ENCODE measurements at places on chromosomes 1 and 21. TPM values are rescaled to one million over a fixed set of nuclear protein-coding genes. Genes with fewer than 3 reads are reported as not detected.

- no peaks in the 10 kb centered on the region for H3K27me3 ChIP-seq
- no peak overlapping the region for H3K27ac ChIP-seq
- no peak for DNase-seq
- no peaks in the 10 kb centered on the region for H3K4me1 ChIP-seq
- no peaks in the 10 kb centered on the region for H3K36me3 ChIP-seq
Measured at GRCh38 chr1:24297187-24297851, 21.8 kb upstream of the GRHL3 start.

DNA sequence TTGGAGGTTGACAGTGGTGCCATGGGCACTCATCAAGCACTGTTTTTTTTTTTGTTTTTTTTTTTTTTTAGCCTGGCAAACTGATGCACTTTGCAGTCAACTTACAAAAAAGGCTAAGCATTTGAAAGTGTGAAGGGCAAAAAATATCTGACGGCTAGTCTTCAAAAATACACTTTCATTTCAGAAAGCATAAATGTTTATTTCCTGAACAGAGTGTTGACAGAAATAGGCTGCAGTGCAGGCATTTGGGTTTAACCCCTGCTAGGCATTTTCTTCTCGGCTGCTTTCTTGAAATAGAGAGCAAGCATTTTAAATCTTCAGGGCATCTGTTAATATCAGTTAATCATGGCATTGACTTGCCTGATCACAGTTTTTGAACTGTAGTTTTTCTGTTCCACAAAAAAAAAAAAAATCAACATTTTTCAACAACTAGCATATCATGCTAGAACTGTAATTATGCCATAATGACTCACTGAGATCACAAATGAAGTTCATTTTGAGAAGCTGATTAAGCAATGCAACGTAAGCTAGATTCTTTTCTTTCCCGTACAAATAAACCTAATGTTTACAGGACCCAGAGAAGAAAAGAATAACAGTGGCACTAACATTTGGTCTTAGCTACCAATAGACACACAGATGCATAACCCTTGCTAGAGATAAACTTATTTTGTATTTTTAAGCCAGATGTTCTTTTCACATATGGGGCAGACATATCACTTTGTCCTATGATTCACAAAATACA lies 100.4 kb upstream of the USH2A start:
- no peak for DNase-seq
- H3K4me3 ChIP-seq, result no peak overlapping the region
- H3K27ac ChIP-seq, result no peak overlapping the region
- no peaks in the 10 kb centered on the region for H3K27me3 ChIP-seq
- no peaks in the 10 kb centered on the region for H3K36me3 ChIP-seq

- no peak overlapping the region for H3K27ac ChIP-seq
- DNase-seq, result no peak
- H3K36me3 ChIP-seq, result no peaks in the 10 kb centered on the region
- H3K4me1 ChIP-seq, result no peaks in the 10 kb centered on the region
- no peaks in the 10 kb centered on the region for H3K27me3 ChIP-seq
Measured at GRCh38 chr1:238399558-238399957, 508.8 kb upstream of the ZP4 start.

DNA sequence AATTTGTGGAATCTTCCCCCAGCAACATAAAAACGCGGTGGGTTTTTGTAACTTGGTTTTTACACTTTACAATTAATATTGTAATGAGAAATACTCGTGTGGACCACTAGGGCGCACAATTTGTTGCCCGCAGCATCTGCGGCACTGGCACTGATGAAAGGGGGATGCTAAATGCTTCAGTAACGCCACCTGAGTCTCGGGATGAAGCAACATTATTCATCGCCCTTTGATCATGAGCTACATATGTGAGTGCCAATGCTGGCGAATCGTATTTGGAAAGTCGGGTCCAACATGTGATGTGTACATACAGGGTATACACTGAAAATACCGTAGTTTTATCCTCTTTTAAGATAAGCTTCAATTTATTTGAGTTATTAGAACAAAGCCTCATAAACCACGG lies 34.2 kb upstream of the COX20 start:
- no peaks in the 10 kb centered on the region for H3K27me3 ChIP-seq
- no peak overlapping the region for H3K27ac ChIP-seq
- no peak for DNase-seq
- H3K4me1 ChIP-seq, result no peaks in the 10 kb centered on the region
- H3K4me3 ChIP-seq, result no peak overlapping the region

- H3K36me3 ChIP-seq, result no peaks in the 10 kb centered on the region
- no peak overlapping the region for H3K27ac ChIP-seq
- no peak for DNase-seq
- no peaks in the 10 kb centered on the region for H3K27me3 ChIP-seq
- no peaks in the 10 kb centered on the region for H3K4me1 ChIP-seq
Measured at GRCh38 chr1:204780630-204781029, 90.0 kb upstream of the NFASC start.

PDZK1IP1 gene
- total RNA-seq, result not detected

FCGR3A gene
- total RNA-seq, result 11.4 TPM

Data from psoas muscle (tissue), 8 donors.